ENCODE measurements at places on chromosomes 3 and 15.

GRCh38 chr3:196569003-196569516, 600 bp downstream of the FBXO45 start:
- peaks cover 6% of the 10 kb centered on the region for H3K4me1 ChIP-seq
- no peak for DNase-seq
- no peaks in the 10 kb centered on the region for H3K36me3 ChIP-seq
- no peaks in the 10 kb centered on the region for H3K27me3 ChIP-seq
- H3K4me3 ChIP-seq: peak overlapping the region; percentile 84

DNA sequence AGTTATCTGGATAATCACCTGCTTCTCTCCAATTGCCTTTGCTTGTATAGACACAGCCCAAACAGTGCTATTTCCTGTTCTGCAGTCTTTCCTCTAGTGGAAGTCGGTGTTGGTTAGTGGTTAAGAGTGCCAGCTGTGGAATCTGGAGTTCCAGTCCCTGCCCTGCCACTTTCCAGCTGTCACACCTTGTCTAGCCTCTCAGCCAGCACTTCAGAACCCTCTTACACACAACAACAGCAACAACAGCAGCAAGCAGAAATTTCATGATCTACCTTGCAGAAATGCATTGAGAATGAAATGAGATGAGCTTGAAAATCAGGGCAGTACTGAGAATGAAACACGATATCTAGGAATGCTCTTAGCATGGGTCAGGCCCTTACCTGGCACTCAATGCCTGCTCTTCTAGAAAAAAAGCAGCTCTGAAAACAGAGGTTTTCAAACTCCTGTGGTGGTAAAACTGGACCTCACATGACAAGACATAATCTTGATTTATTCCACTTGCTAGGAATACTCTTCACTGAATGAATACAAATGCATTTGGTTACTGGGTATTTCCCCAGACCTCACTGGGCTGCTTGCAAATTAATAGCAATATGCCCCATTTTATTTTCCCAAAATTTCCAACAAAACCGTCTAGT, 3.3 kb upstream of the WNT5A start:
- no peak for DNase-seq
- H3K4me3 ChIP-seq: no peak overlapping the region
- H3K4me1 ChIP-seq: no peaks in the 10 kb centered on the region
- H3K27me3 ChIP-seq: no peaks in the 10 kb centered on the region
- H3K36me3 ChIP-seq: no peaks in the 10 kb centered on the region

GRCh38 chr3:10648181-10648580, 142.8 kb upstream of the ATP2B2 start:
- no peaks in the 10 kb centered on the region for H3K4me1 ChIP-seq
- no peaks in the 10 kb centered on the region for H3K36me3 ChIP-seq
- no peaks in the 10 kb centered on the region for H3K27me3 ChIP-seq
- DNase-seq: no peak
- H3K27ac ChIP-seq: no peak overlapping the region

DNA sequence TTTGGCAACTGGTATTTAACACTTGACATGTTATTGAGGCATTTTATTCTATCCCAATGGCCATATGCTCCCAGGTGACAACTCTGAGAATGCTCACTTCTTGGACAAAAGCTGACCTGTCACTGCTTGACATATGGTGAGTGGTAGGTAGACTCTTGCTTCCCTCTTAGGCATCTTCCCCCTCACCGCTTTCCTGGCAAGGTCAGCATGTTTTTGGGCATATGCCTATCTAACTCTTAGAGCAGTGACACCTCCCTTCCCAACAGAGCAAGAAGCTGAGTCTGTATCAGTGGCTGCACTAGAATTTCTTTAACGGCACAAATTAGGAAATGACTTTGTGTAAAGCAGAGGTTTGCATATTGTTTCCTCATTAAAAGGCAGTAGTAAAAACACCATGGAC, 300.7 kb downstream of the OXSM start:
- no peak for DNase-seq
- no peak overlapping the region for H3K4me3 ChIP-seq
- H3K4me1 ChIP-seq: no peaks in the 10 kb centered on the region
- no peaks in the 10 kb centered on the region for H3K27me3 ChIP-seq

GRCh38 chr3:165642761-165643420, 194.3 kb downstream of the BCHE start:
- H3K36me3 ChIP-seq: no peaks in the 10 kb centered on the region
- DNase-seq: no peak
- H3K27ac ChIP-seq: no peak overlapping the region
- H3K27me3 ChIP-seq: no peaks in the 10 kb centered on the region
- H3K4me1 ChIP-seq: no peaks in the 10 kb centered on the region
- no peak overlapping the region for H3K4me3 ChIP-seq

DNA sequence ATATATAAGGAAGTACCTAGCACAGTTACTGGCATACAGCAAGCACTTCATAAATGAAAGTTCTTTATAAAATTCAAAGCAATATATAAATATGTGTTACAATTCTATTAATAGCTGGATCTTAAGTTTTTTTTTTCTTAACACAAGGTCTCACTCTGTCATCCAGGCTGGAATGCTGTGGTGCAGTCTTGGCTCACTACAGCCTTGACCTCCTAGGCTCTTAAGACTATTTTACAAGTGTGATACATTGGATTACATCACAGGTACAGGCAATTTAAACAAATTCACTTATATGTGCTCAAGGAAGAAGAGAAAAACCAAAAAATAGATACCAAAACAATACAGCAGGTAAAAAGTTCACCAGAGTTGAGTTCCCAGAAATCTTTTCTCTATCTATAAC, 60.6 kb downstream of the ZNF280D start:
- no peaks in the 10 kb centered on the region for H3K27me3 ChIP-seq
- no peak overlapping the region for H3K4me3 ChIP-seq
- DNase-seq: no peak
- H3K27ac ChIP-seq: no peak overlapping the region

GRCh38 chr15:50463423-50464358, 39.5 kb downstream of the USP8 start:
- no peak overlapping the region for H3K4me3 ChIP-seq
- no peaks in the 10 kb centered on the region for H3K4me1 ChIP-seq
- no peak for DNase-seq
- H3K36me3 ChIP-seq: no peaks in the 10 kb centered on the region
- no peak overlapping the region for H3K27ac ChIP-seq

GRCh38 chr3:102378216-102378615, 56.6 kb upstream of the ZPLD1 start:
- no peaks in the 10 kb centered on the region for H3K27me3 ChIP-seq
- H3K36me3 ChIP-seq: no peaks in the 10 kb centered on the region
- DNase-seq: no peak
- H3K27ac ChIP-seq: no peak overlapping the region
- H3K4me3 ChIP-seq: no peak overlapping the region

- H3K4me3 ChIP-seq: no peak overlapping the region
- no peak overlapping the region for H3K27ac ChIP-seq
- no peaks in the 10 kb centered on the region for H3K27me3 ChIP-seq
- DNase-seq: no peak
- H3K36me3 ChIP-seq: no peaks in the 10 kb centered on the region
- no peaks in the 10 kb centered on the region for H3K4me1 ChIP-seq
These were observed 3.0 kb downstream of the HDC start for GRCh38 chr15:50262533-50262932.

DNA sequence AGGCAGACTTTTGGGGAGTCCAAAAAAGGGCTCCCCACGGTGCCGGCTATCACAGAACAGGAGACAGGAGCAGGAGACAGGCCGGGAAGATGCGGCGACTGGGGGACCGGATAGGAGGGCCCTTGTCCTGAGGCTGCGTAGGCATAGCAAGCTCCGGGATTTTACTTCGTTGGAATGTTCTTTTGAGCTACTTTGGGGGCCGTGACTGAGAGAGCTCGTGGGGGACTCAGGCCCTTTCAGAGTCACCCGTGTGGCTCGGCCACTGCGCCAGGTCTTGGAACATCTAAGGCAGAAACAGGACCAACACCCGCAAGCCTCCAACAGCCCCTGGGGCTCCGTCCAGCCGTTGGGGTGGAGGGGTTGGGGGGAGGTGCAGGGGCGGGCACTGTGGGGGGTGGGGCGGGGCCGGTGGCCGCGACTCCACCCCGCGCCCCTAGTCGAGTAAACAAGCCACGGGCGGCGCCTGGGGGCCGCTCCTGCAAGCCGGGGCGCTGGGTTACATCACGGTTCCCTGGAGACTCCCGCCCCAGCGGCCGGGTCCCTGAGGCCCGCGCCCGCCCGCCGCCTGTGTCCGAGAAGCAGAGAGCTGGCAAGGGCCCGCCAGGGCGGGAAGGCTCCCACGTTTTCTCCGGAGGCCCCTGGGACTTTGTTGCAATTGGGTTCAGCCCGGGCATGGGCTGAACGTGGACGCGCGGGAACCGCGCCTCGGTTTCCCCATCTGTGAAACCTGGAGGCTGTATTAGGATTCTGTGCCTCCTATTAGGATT, 23.3 kb upstream of the C15orf39 start:
- no peak for DNase-seq
- H3K27me3 ChIP-seq: no peaks in the 10 kb centered on the region
- peak overlapping the region; percentile 87 for H3K27ac ChIP-seq
- H3K36me3 ChIP-seq: no peaks in the 10 kb centered on the region

- no peak overlapping the region for H3K4me3 ChIP-seq
- H3K27ac ChIP-seq: no peak overlapping the region
- no peaks in the 10 kb centered on the region for H3K4me1 ChIP-seq
- H3K27me3 ChIP-seq: no peaks in the 10 kb centered on the region
- DNase-seq: no peak
- no peaks in the 10 kb centered on the region for H3K36me3 ChIP-seq
These were observed 26.8 kb downstream of the LRTM1 start for GRCh38 chr3:54900838-54901591.

DNA sequence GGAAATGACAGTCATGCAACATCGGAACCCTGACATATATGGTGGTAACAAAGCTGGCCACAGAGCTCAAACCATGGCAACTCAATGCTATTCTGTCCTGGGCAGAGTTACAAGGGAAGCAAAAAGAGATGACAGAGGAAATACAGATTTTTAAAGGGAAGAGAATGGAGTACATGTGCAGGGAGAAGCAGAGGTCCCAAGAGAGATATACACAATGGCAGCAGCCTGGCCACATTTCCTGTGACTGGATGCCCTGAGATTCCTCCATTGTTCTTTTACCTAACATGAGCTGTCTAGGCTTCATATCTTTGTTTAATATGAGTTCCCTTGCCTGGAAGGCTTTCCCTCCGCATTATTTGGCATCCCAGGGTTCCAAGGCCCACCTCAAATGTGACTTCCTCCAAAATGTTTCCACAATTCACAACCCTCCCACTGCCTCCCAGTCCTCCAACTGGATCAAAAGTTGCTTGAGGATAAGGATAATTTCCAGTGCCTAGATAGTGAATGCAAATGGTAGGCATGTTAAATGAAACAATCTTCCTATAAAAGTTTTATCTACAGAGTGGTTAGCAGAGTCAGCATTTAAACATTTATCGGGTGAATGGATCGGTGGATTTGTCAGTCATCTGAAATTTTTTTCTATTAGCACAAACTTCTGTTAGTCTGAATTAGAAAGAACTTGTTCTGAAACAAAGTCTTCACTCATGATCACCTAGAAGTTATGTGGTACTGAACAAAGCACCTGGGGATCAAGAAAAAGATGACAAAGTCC, 86.2 kb downstream of the DHX30 start:
- no peak overlapping the region for H3K27ac ChIP-seq
- no peaks in the 10 kb centered on the region for H3K4me1 ChIP-seq
- no peak overlapping the region for H3K4me3 ChIP-seq
- H3K27me3 ChIP-seq: no peaks in the 10 kb centered on the region

DNA sequence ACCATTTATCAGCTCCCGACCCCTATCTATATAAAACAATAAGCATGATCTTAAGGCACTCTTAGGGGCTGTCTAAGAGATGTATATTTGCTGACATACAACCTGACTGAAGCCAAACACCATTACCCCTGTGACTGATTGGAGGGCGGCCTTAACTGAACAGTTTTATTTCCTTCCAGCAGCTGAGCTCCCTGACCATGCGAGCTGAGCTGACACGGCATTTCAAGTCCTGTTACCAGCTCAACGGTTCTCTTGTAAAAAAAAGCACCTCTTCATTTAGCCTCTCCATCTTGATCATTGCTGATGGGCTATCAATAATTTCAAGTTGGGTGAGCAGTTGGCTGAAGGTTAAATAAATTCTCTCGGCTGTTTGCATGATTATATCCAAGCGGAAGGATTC, 33.4 kb upstream of the BNIP2 start:
- no peaks in the 10 kb centered on the region for H3K4me1 ChIP-seq
- H3K4me3 ChIP-seq: no peak overlapping the region
- no peak for DNase-seq
- no peaks in the 10 kb centered on the region for H3K27me3 ChIP-seq

DNA sequence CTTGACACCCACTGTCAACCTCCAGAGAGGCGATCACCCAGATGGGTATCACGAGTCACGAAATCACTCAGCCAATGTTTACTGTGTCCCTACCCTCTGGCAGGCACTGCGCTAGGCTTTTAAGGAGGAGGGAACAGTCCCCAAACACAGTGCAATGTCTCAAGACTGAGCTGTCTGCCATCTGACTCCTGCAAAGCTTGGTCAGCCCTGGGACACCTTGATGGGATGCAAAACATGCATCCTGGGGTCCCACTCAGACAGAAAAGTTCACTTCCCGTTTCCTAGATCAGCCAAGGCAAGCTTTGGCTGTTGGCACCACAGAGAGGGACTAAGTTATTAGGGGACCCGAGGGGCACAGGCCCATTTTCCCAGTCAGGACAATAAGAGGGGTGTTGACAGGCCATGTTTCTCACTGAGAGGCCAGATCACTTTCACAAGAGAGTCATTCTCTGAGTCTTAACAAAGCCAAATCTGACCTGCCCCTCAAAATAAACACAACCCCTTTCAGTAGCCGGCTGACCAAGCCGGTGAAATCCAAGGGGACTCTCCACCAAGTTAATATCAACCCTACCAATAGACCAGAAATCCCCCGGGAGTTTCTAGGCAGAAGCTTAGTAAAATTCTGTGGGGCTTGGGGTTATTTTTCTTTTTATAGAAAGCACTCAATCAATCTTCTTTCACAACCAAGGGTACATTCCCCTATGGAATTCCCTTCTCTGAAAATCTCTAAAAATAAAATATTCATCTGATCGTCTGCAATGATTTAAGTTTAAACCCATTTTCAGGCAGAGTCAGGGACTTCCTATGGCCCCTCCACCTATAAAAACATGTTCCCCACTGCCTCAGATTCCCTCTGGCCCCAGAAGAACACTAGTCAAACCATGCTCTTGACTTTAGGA, 3.5 kb downstream of the RFTN1 start:
- no peaks in the 10 kb centered on the region for H3K36me3 ChIP-seq
- no peak for DNase-seq
- H3K27ac ChIP-seq: peak overlapping the region; percentile 43
- H3K27me3 ChIP-seq: no peaks in the 10 kb centered on the region
- H3K4me3 ChIP-seq: no peak overlapping the region
- no peaks in the 10 kb centered on the region for H3K4me1 ChIP-seq

All from breast epithelium (tissue), 4 donors.